ENCODE measurements at places on chromosomes 11 and 22.

DNA sequence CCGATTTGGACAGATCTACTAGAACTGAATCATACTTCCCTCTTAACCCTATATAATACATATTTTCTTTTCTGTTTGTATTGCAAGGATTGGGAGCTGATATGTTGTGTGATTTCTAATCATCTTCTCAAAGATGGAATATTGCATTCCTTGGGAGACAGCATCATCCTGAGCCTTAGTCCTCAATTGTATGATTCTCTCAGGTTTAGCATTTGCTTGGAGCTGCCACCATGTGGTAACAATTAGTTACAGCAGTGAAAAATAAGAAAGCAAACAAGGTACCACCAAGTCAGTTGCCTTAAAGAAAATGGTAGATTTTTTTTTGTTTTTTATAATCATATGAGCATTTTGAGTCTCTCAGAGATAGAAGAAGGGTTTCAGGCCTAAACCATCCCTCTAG lies 11.9 kb downstream of the SNX19 start:
- no peak for DNase-seq

GRCh38 chr11:47276923-47277322 lies 7.0 kb downstream of the MADD start:
- DNase-seq, result no peak

GRCh38 chr11:889257-889656 lies 21.4 kb downstream of the CHID1 start:
- no peak for DNase-seq

DNA sequence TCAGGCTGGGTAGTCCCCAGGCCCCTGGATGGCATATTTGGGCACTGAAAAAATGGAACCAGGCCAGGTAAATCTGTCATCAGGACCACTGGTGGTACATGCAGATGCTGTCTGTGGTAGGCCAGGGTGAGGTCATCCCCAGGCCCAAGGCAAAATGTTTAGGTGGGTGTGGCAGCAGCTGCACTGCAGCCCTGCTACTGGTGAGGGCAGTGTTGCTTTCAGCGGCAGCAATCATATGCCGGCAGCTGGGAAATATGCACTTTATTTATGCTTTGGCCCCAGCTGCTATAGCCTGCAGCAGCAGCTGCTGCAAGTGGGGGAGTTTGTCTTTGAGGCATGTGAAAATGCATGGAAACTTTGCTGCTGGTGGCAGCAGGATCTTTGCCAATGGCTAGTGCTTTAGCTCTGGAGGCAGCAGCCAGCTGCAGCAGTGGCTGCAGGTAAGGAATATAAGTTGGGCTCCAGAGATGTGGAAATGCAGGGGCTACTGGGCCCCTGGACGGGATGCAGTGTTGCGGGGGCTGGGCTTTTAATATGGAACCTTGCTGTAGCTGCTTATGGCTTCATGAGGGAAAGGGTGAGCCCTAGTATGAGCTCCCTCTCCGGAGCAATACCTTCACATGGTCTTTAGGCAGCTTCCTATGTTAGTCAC lies 365.7 kb upstream of the CADM1 start:
- no peak for DNase-seq

GRCh38 chr22:34917239-34917638 lies 148.7 kb upstream of the ISX start:
- DNase-seq, result no peak

GRCh38 chr11:128487978-128488377 lies 99.4 kb downstream of the ETS1 start:
- DNase-seq, result no peak

GRCh38 chr22:49158741-49159564 lies 668.7 kb downstream of the BRD1 start:
- DNase-seq, result no peak

- DNase-seq, result no peak
Measured at GRCh38 chr11:43517518-43517917, 158.8 kb downstream of the TTC17 start.

- DNase-seq, result no peak
Measured at GRCh38 chr11:72343006-72343756, 91.2 kb downstream of the CLPB start.

DNA sequence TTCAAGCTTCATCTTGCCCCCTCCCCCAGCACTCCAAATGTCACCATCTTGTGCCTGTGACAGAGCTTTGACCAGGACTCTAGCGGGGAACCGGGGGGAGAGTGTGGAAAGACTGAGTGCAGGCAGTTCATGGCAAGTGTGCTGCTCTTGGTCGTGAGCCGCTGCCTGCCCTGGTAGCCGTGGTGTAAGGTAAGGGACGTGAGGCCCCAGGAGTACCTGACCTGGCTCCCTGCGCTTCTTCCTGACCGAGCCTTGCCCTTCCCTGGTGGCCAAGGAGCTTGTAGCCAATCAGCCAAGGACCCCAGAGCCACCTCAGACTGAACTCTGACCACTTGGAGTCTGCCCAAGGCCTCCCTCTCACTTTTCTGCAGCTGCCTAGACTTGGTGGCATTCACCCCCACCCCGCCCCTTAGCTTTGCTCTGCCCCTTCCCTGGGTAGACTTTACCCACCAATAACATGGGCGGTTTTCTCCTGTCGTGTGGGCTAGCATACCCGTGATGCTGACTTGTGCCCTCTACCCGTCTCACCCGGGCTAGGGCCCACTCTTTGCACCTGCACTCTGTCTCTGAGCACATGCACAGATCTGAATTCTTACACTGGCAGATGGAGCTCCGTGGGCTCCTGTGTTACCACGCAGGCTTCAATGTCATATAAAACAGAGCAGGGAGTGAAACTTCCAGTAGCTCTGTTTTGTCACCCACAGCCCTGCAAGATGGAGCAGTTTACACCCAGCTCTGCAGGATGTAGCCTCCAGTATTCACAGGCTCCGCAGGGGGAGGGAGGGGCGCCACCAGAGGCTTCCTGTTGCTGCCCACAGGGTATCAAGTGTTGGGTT lies 1.5 kb downstream of the DGKZ start:
- no peak for DNase-seq

DNA sequence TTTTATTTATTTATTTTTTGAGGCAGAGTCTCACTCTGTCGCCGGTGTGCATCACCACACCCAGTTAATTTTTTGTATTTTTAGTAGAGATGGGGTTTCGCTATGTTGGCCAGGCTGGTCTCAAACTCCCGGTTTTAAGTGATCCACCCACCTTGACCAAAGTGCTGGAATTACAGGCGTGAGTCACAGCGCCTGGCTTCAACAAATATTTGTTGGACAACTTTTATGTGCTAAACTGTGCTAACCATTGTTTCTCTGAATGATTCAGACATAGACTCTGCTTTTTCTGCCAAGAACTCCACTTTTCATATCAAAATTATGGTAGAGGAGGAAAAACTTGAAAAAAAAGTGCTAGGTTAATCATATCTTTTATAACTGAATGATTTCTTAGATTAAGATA lies 36.3 kb downstream of the MMP7 start:
- no peak for DNase-seq

- no peak for DNase-seq
Measured at GRCh38 chr22:37498289-37498909, 12.2 kb upstream of the MFNG start.

DNA sequence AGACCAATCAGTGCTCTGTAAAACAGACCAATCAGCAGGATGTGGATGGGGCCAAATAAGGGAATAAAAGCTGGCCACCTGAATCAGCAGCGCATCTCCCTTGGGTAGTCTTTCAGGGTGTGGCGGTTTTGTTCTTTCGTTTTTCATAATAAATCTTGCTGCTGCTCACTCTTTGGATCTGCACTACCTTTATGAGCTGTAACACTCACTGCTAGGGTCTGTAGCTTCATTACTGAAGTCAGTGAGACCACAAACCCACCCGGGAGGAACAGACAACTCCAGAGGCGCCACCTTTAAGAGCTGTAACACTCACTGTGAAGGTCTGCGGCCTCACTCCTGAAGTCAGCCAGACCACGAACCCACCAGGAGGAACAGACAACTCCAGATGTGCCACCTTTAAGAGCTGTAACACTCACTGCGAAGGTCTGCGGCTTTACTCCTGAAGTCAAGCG lies 175.5 kb upstream of the PDGFD start:
- no peak for DNase-seq

- no peak for DNase-seq
Measured at GRCh38 chr11:89181111-89181510, 3.4 kb downstream of the TYR start.

GRCh38 chr22:20551805-20552442 lies 44.5 kb downstream of the MED15 start:
- DNase-seq, result no peak

DNA sequence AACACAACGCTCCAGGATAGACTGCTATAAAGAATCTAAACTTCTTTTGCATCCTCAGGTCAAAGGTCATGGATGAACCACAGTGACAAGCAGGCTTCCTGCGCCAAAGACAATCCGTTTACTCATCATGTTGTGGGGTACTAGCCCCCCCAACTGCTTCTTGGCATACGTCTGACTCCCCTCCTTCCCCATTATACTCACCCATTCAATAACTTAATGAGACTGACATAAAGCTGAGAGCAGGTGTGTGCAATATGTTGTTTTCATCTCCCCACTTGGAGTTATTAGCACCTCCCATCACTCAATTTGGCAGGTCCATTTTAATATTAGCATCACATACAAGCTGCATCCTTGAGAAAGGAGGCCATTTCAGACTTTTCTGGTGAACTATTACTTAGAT lies 157.1 kb downstream of the CADM1 start:
- no peak for DNase-seq

DNA sequence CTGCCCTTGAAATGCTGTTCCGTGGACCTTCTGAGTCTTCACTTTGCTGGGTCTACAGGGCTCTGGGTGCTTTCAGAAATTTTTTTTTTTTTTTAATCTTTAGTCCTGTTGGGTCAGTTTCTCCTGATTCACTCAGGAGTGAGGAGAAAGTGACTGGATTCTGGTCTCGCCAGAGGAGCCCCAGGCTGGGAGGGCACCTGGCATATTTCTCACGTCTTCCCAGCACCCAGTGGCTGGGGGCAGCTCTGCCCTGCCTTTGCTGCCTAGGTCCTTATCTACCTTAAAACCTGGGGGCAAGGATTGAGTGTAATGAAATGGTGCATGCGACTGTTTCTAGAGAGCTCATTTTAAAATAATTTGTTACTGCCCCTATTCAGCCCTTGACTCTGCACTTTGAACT lies 23.3 kb downstream of the SAMM50 start:
- DNase-seq, result no peak

DNA sequence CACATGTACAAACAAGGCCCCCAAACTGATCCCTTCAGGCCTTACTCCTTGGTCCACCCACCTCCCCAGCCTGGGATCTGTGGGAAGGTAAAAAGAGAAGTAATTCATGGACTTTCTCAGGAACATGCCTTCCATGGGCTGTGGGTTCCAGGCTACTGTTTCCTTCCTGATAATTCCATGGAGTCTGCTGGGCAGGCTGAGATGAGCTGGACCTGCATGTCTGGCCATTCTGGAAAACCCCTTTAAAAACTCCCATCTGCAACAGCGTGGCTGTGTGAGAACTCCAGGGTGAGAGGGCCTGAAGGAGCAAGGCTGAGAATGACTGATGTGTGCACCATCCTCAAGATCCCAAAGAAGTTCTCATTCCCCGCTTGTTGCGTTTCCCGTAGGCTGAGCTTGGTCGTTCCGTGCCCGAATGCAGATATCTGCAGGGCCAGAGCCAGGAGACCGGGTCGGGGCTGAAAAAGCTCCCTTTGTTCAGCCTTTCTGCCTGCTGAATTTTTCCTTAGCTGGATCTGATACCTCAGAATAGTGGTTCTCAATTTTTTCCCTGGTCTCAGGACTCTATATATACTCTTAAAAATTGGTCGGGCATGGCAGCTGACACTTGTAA lies 72.9 kb downstream of the NAT10 start:
- no peak for DNase-seq

DNA sequence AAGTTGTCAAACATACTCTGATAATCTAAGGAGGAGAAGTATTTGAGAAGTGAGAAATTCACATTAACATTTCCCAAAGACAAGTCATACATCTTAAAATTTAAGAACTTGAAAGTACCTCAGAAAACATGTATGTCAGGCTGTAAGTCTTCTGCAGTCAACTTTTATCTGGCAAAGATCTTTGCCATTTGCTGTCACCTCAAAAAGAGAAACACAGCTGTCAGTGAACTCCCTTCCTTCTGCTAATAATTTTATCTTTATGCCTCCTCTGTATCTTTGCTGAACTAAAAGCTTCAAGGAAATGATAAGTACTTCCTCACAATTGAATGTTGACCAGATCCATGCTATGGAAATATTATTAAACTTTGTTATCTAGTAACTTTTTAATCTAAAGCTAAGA lies 18.7 kb downstream of the TTC17 start:
- DNase-seq, result no peak

- DNase-seq, result no peak
Measured at GRCh38 chr22:43236411-43237166, 49.7 kb upstream of the TTLL12 start.

- no peak for DNase-seq
Measured at GRCh38 chr11:65569164-65569972, 909 bp upstream of the ZNRD2 start.

- DNase-seq, result no peak
Measured at GRCh38 chr11:46855167-46855566, 9.1 kb upstream of the CKAP5 start.

DNA sequence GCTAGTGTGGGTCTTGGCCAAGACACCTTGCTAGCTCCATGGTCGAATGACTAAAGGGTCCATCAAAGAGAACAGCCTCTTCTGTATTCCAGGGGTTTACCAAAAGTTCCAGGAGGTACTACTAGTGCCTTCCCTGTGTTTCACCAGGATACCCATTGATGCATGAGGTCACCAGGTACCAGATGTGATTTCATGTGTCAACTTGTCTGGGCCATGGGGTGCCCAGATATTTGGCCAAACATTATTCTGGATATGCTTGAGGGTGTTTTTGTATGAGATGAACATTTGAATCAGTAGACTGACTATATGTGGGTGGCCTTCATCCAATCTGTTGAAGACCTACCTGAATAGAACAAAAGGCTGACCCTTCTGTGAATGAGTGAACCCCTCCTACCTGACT lies 92.8 kb downstream of the GALNT18 start:
- DNase-seq, result no peak

DNA sequence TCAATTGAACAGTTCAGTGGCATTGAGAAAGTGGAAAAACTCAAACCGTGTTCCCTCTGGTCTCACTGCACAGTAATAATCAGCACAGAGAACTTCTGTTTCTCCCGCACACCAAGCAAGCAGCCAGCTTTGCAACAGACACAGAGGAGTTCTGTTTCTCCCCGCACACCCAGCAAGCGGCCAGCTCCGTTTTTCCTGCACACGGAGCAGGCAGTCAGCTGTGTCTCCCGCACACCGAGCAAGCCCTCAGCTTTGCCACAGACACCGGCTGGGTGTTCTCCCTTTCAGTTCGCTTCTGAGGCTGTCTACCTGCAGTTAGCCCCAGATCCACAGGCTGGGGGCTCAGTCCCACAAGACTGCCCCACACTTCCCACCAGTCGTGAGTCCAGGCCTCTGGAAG lies 9.9 kb upstream of the TALDO1 start:
- no peak for DNase-seq

- DNase-seq, result no peak
Measured at GRCh38 chr11:69473276-69473845, 8.1 kb upstream of the LINC01488 start.

Measured in stimulated activated CD8-positive, alpha-beta memory T cell treated with anti-CD3 and anti-CD28 coated beads, Interleukin-4, amount 100 ng/mL, for 4 hours (primary cell).